ENCODE measurements at places on chromosomes 11 and 22.

- DNase-seq, result no peak
Measured at GRCh38 chr22:41762980-41763779, 37.3 kb upstream of the CCDC134 start.

- DNase-seq, result no peak
Measured at GRCh38 chr11:22688914-22689313, 22.5 kb downstream of the GAS2 start.

- no peak for DNase-seq
Measured at GRCh38 chr11:3907590-3907989, 52.1 kb downstream of the STIM1 start.

DNA sequence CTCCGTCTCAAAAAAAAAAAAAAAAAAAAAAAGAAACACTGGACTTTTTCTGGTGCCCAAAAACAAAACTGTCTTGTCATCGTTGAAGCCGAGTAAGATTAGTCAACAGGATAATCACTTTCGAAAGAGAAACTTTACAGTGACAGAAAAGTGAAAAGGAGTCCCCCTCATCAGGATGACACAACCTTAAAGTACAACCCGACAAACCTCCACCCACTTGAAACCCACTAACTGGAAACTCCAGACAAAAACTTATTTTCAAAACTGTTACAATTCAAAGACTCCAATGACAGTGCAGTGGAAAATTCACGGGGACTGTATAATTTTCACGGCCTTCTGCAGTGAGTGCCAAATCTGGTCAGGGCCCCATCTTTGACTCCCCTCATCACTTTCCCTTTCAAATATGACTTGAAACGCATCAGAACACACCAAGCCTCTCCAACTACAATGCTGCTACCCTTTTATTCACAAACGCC lies 1.3 kb downstream of the DENND5A start:
- no peak for DNase-seq

DNA sequence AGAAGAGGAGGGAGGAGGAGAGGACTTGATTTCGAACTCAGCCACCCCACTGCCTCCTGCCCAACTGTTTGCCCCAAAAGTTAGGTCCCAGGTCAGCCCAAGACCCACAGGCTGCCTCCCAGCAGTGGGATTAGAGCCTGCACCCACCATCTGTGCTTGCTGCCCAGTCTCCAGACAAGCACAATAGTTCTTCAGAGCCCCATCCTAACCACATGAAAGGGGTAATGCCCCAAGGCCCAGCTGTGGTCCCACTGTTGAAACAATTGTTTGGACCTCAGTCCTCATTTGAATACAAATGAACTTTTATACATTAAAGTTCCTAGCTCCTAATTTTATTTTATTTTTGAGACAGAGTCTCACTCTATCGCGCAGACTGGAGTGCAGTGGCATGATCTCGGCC lies 5.4 kb upstream of the VPS51 start:
- DNase-seq, result no peak

- DNase-seq, result no peak
Measured at GRCh38 chr22:41364955-41365354, 16.8 kb upstream of the TEF start.

- no peak for DNase-seq
Measured at GRCh38 chr11:130725421-130726233, 190.7 kb downstream of the SNX19 start.

DNA sequence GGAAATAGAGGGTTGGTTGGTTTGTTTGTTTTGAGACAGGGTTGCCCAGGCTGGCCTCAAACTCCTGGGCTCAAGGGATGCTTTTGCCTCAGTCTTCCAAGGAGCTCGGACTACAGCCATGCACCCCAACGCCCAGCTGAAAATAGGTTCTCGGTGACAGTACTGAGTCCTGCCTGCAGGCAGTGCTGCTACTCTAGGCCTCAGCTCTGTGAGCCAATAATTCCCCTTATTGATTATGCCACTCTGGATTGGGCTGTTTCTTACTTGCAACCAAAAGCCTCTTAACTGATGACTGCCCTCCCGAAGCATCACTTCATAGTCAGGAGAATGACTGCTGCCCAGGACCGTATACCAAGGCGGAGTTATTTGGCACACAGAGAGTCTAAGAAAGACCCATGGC lies 1.2 kb upstream of the C11orf16 start:
- DNase-seq, result no peak

DNA sequence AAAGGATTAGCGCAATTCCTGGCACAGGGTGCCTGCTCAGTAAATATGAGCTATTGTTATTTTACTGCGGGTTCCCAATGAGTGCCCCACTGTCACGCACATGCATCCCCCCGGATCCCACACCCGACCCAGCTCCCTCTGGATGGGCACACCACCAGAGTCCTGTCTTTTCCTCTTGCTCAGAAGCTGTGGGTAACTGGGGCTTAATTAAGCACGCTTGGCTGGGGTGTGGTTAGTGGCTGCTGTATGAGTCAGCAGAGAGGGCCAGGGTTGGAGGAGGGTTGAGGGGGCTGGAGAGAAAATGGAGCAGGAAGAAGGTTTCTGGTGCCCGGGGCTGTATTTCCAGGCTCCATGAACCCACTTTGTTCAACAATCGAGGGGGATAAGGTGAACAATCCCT lies 30.3 kb upstream of the NECTIN1 start:
- no peak for DNase-seq

DNA sequence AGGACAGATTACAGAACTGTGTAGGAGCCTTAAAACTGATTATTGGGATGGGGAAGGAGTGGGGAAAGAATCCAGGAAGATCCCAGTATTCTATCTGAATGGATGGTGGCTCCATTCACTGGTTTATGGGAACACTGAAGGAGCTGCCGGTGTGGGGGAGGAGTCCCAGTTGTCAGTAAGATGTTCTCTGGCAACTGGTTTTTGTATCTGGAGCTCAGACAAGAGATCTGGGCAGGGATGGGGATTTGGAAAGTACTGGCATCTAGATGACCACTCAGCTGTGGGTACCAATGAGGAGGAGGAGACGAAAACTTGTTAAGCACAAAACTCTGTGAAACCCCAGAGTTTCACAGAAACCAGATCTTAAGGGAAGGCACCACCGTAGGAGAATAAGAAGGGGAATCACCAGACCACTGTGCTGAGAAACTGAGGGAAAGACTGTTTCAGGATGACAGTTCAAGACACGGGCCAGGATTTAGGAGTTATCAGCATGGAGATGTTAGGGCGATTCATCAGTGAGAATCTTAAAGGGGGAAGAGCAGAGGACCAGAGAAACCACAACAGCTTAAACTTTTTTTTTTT lies 28.1 kb downstream of the LDLRAD3 start:
- DNase-seq, result no peak

- no peak for DNase-seq
Measured at GRCh38 chr11:123364080-123364479, 66.0 kb upstream of the GRAMD1B start.

DNA sequence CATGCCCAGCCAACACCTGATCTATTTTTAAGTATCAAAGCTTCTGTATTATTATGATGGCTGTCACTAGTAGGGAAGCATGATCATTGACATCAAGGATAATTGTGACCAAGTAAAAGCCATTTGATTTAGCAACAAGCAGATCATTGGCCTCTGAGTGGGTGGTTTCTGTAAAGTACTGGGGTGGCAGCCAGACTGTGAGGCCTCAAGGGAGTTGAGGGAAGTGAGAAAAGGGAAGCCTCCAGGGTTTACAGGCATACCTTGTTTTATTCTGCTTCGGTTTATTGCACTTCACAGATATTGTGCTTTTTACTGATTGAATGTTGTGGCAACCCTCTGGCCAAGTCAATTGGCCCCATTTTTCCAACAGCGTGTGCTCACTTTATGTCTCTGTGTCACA lies 60.1 kb downstream of the PRR5L start:
- no peak for DNase-seq

- no peak for DNase-seq
Measured at GRCh38 chr22:40757071-40757470, 62.1 kb downstream of the SLC25A17 start.

DNA sequence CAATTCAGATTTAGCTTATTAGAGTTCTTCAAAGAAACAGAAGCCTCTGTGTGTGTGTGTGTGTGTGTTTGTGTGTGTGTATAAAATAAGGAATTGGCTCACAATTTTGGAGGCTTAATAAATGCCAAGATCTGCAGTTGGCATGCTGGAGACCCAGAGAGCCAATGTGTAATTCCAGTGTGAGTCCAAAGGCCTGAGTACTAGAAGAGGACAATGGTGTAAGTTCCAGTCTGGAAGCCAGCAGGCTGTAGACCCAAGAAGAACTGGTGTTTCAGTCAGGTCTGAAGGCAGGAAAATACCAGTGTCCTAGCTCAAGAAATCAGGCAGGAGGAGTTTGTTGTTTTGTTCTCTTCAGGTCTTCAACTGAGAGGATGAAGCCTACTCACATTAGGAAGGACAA lies 20.0 kb downstream of the TMEM135 start:
- DNase-seq, result no peak

DNA sequence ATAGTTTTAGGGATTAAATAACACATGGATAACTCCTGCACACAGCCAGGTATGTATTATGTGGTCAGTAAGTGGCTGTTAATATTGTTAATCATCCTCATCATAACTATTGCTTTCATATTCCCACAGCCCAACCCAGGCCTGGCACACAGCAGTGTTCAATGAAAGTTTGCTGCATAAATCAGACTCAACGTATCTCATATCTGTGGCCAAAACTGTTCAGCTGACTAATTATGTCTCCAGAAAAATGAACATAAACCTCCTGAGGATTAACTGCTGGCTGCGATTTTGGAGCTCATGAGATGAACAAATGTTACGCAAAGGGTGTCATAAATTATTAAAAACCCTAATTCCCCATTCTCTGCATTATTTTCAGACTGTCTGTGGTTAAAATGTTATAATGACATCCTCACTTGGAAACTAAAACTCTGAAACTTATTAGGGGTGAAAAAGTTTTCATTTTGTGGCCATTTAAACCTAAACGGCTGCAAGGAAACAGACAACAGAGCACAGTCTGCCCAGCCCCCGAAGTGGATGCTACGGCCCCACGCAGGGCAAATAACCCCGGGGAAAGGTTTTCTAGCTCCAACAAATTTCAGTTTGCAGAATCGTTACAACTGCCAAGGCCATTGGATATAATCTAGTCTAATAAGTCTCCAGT lies 17.3 kb downstream of the ABCC8 start:
- no peak for DNase-seq

- no peak for DNase-seq
Measured at GRCh38 chr22:48433647-48434046, 1394.0 kb downstream of the BRD1 start.

- DNase-seq, result no peak
Measured at GRCh38 chr11:36450110-36450572, 59.9 kb downstream of the TRAF6 start.

- DNase-seq, result no peak
Measured at GRCh38 chr22:28741200-28741784, 328 bp downstream of the CHEK2 start.
